Activated effector memory CD4-positive, alpha-beta T cell treated with anti-CD3 and anti-CD28 coated beads, Interleukin-2, amount 50 U/mL, for 16 hours (primary cell): ENCODE measurements at places on chromosomes 3 and 15.

DNA sequence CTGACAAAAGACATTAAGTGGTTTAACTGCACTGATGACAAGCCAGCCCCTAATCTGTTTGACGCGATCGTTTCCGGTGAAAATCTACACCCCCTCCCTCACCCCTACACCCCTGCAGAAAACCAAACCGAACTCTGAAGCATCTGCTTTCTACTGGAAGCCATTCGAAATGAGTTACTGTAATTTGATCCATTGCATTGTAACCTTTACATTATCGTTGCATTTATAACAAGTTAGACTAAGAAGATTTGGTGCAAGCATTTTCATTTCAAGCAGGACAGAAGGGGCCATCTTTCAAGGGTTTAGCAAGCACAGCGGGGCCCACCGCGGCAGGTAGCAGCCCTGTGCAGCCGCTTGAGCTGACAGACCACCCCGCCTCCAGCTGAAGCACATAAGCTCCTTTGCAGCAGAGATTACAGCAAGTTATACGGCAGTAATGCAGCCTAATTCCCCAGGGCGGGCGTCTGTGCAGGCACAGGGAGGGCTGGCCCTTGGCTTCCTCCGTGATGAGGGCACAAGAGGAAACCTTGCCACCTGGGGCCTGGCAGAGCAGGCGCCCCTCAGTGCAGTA, 79.3 kb downstream of the CHSY1 start:
- peak; percentile 57 for DNase-seq

- DNase-seq: no peak
These were observed 7.4 kb upstream of the ANPEP start for GRCh38 chr15:89822026-89822425.

- peak; percentile 33 for DNase-seq
These were observed 165.4 kb downstream of the TJP1 start for GRCh38 chr15:29656636-29657475.

- no peak for DNase-seq
These were observed 218.8 kb upstream of the ICE2 start for GRCh38 chr15:60697750-60698149.

- DNase-seq: no peak
These were observed 81.6 kb upstream of the ROBO2 start for GRCh38 chr3:76958274-76958673.

DNA sequence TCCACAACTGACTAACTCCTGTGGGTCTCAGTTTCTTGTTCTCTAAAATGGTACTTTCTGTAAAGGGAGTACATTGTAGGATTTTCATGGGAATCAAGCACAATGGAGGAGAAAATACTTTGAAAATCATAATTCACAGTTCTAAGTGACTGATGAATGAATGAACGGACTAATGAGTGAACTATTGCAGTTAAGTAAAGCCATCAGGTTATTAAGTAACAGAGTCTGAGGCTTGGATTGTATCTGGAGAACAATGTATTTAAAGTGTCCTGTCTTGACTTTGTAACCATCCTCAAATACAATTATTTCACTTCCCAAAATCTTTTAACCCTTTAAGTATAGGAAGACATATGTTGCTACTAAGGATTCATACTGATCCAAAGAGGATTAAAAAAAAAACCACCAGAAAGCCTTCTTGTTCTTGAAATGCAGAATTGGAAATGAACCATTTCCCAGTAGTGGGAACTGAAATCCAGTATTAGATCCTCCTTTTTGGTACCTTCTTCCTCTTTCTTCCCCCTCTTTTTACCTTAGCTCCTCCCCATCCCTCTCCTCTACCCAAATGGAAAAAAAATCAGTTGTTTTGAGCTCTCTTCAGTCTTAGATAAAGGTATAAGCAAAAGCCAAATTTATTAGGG, 13.2 kb upstream of the BCL6 start:
- DNase-seq: no peak

DNA sequence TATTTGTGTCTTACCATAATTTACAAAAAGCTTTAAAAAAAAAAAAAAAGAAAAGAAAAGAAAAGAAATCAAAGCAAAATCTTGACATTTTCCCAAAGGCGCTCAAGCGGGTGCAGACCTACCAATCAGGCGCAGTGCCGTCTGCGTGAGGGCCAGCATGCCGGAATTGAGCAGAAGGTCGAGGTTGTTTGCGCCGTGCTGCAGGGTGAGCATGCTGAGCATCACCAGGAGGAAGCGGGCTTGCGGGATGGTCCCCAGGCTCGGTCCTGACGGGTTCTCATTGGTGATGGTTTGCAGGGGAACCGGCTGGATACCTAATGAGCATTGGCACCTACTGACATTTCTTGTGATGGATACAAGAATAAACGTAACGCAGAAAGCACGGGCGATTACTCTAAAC, 93.9 kb downstream of the HERC2 start:
- no peak for DNase-seq

DNA sequence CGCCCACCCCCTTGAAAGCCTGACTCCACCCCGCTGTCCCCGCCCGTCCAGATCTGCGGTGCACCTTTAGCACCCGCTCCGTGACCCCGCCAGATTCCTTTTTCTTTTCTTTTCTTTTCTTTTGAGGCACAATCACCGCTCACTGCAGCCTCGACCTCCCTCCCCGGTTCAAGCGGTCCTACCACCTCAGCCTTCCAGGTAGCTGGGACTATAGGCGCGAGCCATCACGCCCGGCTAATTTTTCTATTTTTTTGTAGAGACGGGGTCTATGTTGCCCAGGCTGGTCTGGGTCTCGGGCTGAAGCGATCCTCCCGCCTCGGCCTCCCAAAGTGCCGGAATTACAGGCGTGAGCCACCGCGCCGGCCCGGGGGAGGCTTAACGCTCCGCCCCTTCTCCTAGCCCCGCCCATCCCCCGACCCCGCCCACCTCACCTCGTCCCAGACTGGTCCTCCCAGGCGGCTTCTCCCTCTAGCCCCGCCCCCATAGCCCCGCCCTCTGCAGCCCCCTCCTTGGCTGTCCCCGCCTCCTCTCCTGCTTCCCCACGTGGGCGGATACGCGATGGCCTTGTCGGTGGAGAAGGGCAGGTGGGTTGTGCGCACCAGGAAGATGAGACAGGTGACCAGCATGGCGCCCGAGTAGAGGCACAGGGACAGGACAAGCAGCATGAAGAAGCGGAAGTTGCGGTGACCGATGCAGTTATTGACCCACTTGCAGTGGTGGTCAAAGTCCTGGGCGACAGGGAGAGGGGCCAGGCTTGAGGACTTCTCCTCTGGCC, 3.2 kb downstream of the ZDHHC19 start:
- peak; percentile 84 for DNase-seq

- DNase-seq: no peak
These were observed 152.2 kb downstream of the ALCAM start for GRCh38 chr3:105518806-105519418.

DNA sequence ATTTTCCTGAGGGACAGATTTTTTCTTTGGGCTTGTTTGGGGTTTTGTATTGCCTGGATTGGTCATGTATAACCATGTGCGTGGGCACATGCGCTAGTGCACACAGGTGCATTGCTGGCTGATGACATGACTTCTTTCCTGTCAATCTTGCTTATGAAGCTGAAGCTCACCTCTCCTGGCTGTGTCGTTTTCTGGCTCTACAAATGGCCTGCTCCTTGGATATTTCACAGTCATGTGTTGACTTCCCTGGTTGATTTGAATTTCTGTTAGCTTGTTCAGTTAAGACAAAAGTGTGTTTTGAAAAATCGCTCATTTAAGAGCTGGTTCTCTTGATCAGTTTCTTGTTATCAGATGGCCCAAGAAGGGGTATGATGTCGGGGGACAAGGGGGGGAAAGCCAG, 11.5 kb downstream of the PTPRG start:
- no peak for DNase-seq

- no peak for DNase-seq
These were observed 87.6 kb downstream of the PDCD6IP start for GRCh38 chr3:33886015-33886414.

GRCh38 chr15:31024979-31025378, 33.6 kb upstream of the MTMR10 start:
- no peak for DNase-seq

DNA sequence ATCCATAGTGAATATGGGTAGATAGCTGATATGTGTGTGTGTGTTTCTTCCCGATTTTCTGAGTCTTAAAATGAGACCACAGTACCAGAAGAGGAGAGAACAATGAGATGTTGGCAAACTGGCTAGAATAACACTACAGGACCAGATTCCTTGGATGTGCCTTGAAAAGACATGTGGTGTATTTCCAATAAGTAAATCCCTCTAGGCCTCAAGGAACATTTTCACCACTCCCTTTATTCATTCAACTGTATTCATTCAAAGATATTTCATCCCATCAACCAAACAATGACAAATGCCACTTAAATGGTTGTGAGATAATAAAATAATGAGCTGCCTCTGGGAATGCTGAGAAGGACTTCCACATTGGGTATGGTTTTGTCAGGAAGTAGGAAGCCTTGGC, 8.7 kb upstream of the BNC1 start:
- DNase-seq: no peak

- DNase-seq: no peak
These were observed 87.0 kb upstream of the ST8SIA2 start for GRCh38 chr15:92306663-92307062.

- no peak for DNase-seq
These were observed 18.7 kb downstream of the P2RY14 start for GRCh38 chr3:151259664-151260063.

- DNase-seq: peak; percentile 92
These were observed 47.5 kb upstream of the MUC4 start for GRCh38 chr3:195859061-195859845.

- no peak for DNase-seq
These were observed 3.7 kb downstream of the EHD4 start for GRCh38 chr15:41968701-41969100.

DNA sequence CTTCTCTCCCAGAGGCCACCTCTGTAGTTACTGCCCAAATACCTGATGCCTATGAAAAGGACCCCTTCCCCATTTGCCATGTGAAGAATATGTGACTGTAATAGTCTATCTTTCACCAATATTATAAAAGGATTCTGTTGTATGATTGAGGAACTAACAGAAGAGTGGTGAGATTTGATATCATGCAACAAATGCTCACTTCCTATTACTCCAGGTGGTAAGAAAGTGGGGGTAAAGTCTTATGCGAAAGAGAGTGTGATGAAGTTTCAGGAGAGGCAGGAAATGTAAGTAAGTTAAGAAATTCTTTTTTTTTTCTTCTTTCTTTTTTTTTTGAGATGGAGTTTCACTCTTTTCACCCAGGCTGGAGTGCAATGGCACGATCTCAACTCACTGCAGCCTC, 24.4 kb upstream of the RAP2B start:
- no peak for DNase-seq

GRCh38 chr3:172953571-172953970, 187.5 kb downstream of the SPATA16 start:
- DNase-seq: no peak

GRCh38 chr15:99537344-99537743, 28.4 kb upstream of the MEF2A start:
- DNase-seq: no peak

GRCh38 chr15:48721061-48721810, 75.7 kb upstream of the FBN1 start:
- DNase-seq: no peak

- DNase-seq: peak; percentile 74
These were observed 779 bp upstream of the CTNNB1 start for GRCh38 chr3:41198526-41198925.

DNA sequence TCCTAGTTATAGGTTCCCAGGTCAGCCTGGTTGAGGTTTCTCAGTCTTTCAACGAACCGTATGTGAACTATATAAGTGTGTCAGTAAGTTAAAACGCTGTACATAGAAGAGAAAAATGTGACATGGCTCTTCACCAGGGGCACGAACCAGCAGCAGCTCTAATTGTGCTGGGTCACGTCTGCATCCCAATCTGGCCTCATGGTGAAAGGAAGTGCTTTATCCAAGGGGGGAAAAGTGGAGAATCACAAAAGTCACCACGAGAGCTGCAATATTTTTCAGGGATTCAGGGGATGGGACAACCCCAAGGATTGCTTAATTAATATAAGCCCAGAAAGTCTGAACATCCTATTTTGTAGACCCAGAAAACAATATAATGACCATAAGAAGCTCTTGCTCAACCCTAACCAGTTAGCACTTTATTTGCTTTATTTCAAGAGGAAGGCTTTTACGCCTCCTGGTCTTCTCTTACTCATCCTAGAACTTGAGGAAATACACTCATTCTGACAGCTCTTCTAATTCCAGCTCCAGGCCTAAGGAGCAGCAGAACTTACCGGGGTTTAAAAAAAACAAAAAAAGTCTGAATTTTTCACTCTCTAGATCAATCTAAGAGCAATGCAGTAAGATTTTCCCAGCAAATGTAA, 16.5 kb downstream of the ANXA2 start:
- DNase-seq: no peak

DNA sequence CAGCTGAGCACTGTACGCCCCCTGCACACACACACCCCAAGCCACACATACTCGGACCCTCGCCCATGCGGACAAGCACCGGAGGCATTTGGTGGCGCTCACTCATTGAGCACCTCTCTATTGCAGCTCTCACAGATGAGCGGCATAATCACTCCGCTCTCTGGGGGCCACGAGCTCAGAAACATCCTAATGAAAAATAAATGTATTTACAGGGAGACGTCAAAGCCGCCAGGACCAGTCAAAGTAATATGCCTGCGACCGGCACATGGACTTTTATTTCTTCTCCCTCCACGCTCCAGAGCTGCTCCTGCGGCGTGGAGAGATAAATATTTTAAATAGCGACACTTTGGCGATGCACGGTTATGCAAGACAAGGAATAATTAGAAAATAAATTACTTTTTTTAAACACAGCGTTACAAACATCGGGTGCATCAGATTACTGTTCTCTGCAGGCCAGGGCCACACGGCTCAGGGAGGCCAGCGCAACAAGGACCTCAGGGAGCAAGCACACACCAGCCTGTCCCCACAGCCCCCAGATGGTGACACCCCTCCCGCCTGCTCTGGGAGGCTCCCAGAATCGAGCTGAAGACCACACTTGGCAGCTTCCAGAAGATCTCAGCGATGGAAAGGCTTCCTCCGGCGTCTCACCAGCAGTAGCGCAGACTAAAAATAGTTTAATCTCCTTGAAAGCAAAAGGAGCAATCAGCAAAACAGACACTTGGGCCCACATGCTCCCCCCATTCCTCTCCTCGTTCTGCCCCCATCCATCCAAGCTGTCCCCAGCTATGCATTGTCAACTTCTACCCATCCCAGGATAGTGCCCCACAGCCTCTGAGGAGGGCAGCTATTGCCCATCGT, 48.0 kb downstream of the CACNA2D2 start:
- no peak for DNase-seq

GRCh38 chr3:29534006-29534405, 253.1 kb downstream of the RBMS3 start:
- no peak for DNase-seq

- DNase-seq: no peak
These were observed 67.6 kb downstream of the SCN11A start for GRCh38 chr3:38984110-38984509.

DNA sequence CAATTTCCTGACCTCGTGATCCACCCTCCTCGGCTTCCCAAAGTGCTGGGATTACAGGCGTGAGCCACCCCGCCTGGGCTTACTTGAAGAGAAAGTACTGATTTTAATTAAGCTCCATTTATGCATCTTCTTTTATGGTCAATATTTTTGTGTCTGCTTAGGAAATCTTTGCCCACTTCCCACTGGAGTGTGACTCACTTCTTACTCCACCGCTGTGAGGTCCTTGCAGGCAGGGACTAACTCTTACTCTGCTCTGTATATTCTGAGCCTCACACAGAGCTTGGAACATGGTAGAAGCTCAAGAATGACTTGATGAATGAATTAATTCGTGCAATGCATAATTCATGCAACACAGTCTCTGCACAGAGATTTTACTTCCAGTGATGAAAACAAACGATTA, 2.9 kb upstream of the TM4SF19 start:
- no peak for DNase-seq

GRCh38 chr3:89606151-89606550, 498.7 kb downstream of the EPHA3 start:
- no peak for DNase-seq

- DNase-seq: no peak
These were observed 88.2 kb downstream of the PCSK6 start for GRCh38 chr15:101401286-101401685.
